ENCODE measurements at places on chromosomes 5 and 9.

DNA sequence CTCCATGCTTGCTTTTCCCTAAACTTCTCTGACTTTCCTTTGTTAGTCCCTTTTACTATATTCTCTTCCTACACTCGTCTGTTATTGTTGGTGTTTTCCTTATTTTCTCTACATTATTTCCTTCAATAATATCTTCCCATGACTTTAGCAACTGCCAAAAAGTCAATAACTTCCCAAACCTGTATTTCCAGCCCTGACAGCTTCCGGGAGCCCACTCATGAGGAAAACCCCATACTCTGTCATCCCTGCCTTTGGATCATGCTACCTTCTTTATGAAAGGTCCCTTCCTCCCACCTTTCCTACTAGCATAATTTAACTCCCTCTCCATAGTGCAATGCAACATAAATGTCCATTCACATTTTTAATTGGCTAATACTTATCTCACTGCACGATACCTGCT, 144.0 kb upstream of the CDH6 start:
- no peak for DNase-seq

GRCh38 chr5:114054594-114054993, 307.3 kb upstream of the KCNN2 start:
- no peak for DNase-seq

DNA sequence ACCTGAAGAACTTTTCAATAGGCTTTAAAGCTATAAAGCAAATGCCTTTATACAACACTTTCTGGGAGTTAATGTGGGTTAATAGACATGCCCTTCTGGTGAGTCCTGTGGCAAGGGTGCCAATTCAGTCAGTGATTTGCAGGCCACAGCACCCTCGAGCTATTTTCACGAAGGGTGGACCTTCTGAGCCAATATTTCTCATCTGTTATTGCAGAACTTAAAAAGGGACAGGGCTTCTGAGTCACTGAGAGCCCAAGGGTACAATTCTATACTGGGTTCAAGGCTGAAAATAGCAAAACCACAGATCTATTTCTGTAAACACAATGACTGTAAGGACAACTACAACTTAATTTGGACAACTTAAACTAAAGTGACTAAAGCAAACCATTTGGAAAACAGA, 92.8 kb downstream of the GABRG2 start:
- no peak for DNase-seq

DNA sequence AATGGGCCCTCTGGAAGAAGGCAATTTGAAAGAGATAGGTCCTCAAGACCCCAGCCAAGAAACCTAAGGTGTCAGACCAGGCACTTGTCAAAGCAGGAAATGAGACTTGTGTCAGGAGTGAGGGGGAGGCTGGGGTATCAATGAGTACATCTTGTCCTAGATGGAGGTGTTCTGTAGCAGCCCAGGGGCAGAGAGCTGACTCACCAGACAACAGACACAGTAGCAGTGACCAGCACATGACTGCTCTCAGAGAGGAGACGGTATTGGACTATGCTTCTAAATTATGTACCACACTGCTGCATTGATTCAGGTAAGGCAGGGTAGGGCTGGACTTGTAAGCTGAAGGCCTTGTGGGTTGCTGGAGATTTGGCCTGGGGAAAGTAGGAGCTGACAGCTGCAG, 551.2 kb upstream of the KLF4 start:
- no peak for DNase-seq

- DNase-seq: no peak
Measured at GRCh38 chr5:79408028-79408427, 105.9 kb downstream of the HOMER1 start.

DNA sequence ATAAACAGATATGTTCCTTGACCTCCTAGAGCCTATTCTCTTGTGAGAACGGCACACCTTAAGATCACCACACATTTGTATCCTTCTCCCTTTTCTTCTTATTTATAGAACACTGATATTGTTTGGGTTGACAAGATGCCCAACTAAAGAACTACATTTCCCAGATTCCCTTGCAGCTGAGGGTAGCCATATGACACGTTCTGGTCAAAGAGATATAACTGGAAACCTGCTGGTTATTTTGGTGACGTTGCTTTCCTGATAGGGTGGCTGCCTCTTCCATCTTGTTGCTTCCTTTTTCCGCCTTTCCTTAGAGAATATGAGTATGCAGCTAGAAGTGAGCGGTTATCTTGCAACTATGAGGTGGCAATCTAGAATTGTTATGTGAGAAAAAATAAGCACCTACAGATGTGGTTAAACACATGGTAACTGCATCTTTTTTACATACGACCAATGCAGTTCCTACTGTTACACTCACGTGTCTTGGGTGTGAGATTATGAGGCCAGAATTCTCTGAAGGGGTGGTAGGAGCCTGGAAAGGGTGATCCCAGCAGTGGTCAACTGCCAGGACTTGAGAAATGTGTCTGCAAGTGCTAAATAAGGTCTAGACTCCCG, 72.9 kb downstream of the SEC61B start:
- no peak for DNase-seq
